ENCODE measurements at places on chromosomes 7 and 10. TPM values are rescaled to one million over a fixed set of nuclear protein-coding genes. Genes with fewer than 3 reads are reported as not detected.

GRCh38 chr10:128854963-128855362 lies 612.1 kb upstream of the MGMT start:
- no peaks in the 10 kb centered on the region for H3K27me3 ChIP-seq
- no peaks in the 10 kb centered on the region for H3K36me3 ChIP-seq
- H3K4me1 ChIP-seq, result no peaks in the 10 kb centered on the region
- no peak overlapping the region for H3K27ac ChIP-seq

- no peaks in the 10 kb centered on the region for H3K27me3 ChIP-seq
- no peaks in the 10 kb centered on the region for H3K4me1 ChIP-seq
- no peak for DNase-seq
Observed at GRCh38 chr10:19706904-19707303, 109.3 kb upstream of the PLXDC2 start.

GRID1 gene
- not detected for total RNA-seq

NPC1L1 gene
- 0.07 TPM for total RNA-seq

DNA sequence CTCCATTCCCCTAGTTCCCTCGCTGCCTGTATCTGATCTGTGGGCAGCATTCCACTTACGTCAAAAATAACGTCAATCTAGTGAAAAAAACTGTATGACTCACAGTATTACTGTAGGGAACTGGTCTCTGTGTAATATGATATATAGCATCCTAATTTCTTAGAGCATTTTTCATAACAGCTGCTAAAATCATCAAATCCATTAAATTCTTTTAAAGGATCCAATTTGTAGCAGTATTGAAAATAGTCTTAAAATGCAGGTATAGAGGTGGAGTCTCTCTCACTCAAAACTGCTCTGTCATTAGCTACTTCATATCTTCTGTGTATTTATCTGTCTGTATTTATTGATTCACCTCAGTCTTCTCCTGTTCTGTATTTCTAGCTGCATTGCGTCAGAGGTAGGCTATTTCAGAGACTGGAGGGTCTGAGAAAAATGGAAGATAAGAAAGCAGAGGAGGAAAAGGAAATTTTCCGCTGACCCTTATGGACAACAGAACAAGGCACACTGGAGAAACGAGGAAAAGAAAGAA lies 59.9 kb downstream of the PON1 start:
- H3K27ac ChIP-seq, result no peak overlapping the region
- H3K4me3 ChIP-seq, result no peak overlapping the region
- no peaks in the 10 kb centered on the region for H3K27me3 ChIP-seq
- no peaks in the 10 kb centered on the region for H3K4me1 ChIP-seq

- peaks cover 10% of the 10 kb centered on the region for H3K36me3 ChIP-seq
- no peak for DNase-seq
- H3K27me3 ChIP-seq, result no peaks in the 10 kb centered on the region
- peaks cover 52% of the 10 kb centered on the region for H3K4me1 ChIP-seq
Observed at GRCh38 chr7:121394709-121395140, 1.4 kb downstream of the FAM3C start.

GRCh38 chr10:30038781-30039536 lies 20.4 kb downstream of the JCAD start:
- no peaks in the 10 kb centered on the region for H3K36me3 ChIP-seq
- H3K27ac ChIP-seq, result no peak overlapping the region
- no peak overlapping the region for H3K4me3 ChIP-seq
- peaks cover 16% of the 10 kb centered on the region for H3K4me1 ChIP-seq
- no peak for DNase-seq
- peaks cover 3% of the 10 kb centered on the region for H3K27me3 ChIP-seq

GRCh38 chr10:11533328-11533781 lies 78.1 kb downstream of the USP6NL start:
- no peaks in the 10 kb centered on the region for H3K27me3 ChIP-seq
- DNase-seq, result no peak
- peak overlapping the region; percentile 24 for H3K27ac ChIP-seq
- H3K4me3 ChIP-seq, result no peak overlapping the region
- peaks cover 27% of the 10 kb centered on the region for H3K4me1 ChIP-seq
- no peaks in the 10 kb centered on the region for H3K36me3 ChIP-seq

Data from spleen (tissue), 13 donors.